Activated naive CD4-positive, alpha-beta T cell treated with anti-CD3 and anti-CD28 coated beads, Interleukin-2, amount 50 U/mL, for 16 hours (primary cell): ENCODE measurements at places on chromosomes 3 and 15.

- no peak for DNase-seq
Observed at GRCh38 chr3:136465296-136465695, 215.2 kb downstream of the PCCB start.

DNA sequence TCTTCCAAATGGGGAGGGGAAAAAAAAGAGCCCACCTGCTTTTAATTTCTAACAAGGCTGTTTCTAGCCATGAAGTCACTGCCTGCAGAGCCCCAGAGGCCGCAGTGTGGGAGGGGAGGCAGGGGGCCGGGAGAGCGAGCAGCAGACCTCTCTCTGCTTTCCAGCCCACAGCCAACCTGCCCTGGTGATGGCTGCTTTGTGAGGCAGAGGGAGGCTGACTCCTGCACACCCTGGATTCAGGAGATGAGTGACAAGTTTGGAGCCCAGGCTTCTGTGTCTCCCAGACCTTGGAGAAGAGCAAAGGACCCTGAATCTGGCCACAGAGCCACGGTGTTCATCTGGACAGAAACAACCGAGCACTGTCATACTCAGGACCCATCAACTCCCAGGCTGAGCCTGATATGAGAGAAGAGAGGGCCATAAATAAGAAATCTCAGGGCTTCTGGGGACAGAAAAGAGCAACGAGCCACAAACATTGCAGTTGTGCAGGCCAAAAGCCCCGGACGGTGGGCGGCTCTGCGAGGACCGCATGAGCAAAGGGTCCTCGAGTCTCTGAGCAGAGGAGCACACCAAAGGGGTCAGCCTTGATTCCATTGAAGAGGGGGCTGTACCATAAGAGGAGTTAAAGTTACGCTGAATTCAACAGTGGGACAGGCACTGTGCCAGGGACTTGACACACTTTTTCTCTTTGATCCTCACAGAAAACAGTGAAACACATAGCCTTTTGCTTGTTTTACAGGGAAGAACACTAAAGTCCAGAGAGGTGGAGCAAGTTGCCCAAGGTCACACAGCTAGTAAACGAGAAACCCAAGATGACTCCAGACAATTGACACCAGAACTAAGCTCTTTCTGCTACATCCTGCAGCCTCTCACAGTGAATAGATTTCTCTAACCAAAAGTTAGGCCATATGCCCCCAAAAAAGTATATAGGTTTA lies 97.2 kb downstream of the SEMA5B start:
- no peak for DNase-seq

GRCh38 chr15:101451846-101452245 lies 37.7 kb downstream of the PCSK6 start:
- DNase-seq, result no peak

DNA sequence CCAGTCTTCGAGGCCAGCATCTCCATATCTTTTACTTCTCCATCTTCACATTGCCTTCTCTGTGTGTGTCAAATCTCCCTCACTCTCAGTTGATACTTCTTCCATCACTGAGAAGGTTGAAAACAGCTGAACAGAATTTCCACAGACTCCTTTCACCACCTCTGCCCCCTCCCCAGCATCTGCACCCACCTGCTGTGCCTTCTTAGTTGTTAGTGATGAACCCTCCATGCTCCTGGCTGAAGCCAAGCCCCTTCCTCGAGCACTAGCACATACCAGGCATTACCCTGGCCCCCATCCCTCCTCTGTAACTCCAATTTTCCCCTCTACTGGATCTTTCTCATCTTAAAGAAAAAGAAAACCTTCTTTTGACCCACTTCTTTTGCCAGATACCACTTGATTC lies 27.8 kb upstream of the ESYT3 start:
- DNase-seq, result no peak

DNA sequence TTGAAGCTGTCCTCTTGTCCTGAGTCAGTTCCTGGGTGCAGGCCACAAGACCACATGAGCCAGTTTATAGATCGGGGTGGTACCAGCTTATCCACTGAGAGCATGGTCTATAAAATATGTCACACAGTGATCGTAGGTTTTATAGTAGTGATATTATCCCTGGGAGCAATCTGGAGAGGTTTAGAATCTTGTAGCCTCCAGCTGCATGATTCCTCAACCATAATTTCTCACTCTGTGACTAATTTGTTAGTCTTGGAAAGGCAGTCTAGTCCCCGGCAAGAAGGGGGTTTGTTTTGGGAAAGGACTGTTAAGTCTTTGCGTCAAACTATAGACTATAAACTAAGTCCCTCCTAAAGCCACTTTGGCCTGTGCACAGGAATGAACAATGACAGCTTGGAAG lies 693.0 kb upstream of the CADM2 start:
- no peak for DNase-seq

- DNase-seq, result no peak
Observed at GRCh38 chr15:93173369-93173768, 84.4 kb upstream of the RGMA start.

DNA sequence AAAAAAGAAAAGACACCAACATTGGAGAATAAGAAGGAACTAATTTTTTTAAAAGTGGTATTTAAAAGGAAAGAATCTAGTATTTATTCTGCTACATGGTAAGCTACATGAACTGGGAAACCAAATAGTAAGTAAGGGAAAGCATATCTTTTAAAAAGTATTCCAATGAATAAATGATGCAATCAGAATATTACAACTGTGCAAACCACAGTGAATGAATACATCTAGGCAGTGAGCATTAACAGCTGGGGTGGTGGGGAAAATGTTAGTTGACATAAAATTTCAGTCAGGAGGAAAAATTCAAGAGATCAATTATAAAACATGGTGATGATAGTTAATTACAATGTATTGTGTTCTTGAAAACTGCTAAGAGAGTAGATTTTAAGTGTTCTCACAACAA lies 16.9 kb downstream of the ICE2 start:
- no peak for DNase-seq

DNA sequence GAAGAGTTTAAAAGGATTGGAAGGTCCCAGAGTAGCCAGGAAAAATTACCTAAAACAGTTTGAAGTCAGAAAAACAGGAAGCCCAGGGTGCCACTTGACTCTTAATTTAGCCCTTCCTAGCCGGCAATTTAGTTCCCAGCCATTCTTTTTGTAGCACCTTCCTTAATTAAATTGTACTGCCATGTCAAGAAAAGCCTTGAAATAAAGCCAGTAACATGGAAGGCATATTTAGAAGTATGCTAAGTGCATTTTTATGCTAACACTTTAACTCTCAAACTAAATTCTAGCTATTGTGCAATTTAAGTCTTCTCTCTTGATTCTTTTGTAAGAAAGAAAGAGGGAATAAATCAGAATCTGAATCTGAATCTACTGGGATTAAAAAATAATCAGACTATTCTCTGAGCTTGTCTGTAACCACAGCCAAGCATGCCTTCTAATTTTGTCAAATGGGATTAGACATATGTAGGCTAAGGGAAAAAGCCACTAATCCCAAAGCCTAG lies 43.2 kb downstream of the MAP3K13 start:
- no peak for DNase-seq

GRCh38 chr3:52245322-52246263 lies at the start of gene PPM1M:
PPM1M (plus strand) TSS chr3:52245759; CDS start chr3:52245825, 66 bp downstream.
- peak; percentile 58 for DNase-seq

DNA sequence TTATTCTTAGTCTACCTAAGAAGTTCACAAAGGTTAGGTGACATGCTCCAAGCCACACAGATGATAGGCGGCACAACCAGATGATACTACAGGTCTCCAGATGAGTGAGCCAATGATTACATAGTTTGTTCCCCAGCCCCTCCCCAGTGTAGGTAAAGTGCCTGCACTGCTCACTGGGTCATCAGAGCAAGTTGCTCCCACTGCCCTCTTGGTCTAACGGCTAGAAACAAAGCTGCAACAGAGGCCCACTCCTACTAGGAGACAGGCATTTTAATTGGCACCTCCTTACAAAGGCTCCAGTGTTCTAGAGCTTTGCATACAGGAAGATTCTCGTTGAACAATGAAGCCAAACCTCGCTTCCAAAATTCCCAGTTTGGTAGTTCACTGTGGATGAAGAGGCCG lies 47.3 kb downstream of the TMEM44 start:
- DNase-seq, result no peak

- no peak for DNase-seq
Observed at GRCh38 chr3:111650378-111651275, 55.5 kb upstream of the ZBED2 start.

DNA sequence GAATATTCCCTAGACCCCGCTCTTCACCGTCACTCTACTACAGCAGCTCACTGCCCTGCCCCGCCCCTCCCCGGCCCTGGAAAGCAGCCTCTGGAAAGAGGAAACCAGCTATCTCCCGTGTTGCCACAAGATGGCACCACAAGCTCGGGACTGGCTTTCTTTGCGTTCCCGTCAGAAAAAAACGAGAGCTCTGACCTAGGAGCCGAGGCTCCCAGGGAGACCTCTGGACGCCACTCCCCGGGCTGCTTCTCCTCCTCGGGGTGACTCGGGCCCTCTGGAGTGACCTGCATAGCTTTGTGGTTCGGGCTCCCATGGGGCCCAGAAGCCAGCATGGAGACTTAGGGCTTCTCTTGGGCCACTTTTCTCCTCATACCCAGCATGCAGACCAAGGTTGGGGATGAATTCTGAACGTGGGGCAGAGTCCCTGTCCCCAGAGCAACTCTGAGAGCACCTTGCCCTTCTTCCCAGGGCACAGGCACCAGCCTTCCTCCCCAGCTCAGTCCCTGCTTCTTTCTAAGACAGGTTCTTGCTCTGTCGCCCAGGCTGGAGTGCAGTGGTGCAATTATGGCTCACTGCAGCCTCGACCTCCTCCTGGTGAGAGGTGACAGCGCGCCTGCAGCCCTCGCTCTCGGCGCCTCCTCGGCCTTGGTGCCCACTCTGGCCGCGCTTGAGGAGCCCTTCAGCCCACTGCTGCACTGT lies 19.0 kb downstream of the STOML1 start:
- peak; percentile 80 for DNase-seq

DNA sequence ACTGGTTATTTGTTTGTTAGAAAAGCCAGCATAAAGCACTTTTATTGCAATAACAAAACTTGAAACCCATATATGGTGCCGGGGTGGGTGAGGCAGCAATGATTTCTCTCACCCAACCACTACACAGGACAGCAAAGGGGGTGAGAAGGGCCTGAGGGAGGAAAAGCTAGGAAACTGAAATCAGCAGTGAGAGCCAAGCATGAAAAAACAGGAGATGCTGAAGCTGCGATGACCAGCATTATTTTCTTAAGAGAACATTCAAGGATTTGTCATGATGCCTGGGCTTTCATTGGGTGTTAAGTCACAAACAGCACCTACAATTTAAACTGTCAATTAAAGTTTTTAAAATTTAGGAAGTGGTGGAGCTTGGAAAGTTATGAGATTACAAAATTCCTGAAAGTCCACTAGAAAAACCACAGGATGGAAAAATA lies 11.9 kb upstream of the TM4SF4 start:
- DNase-seq, result no peak

DNA sequence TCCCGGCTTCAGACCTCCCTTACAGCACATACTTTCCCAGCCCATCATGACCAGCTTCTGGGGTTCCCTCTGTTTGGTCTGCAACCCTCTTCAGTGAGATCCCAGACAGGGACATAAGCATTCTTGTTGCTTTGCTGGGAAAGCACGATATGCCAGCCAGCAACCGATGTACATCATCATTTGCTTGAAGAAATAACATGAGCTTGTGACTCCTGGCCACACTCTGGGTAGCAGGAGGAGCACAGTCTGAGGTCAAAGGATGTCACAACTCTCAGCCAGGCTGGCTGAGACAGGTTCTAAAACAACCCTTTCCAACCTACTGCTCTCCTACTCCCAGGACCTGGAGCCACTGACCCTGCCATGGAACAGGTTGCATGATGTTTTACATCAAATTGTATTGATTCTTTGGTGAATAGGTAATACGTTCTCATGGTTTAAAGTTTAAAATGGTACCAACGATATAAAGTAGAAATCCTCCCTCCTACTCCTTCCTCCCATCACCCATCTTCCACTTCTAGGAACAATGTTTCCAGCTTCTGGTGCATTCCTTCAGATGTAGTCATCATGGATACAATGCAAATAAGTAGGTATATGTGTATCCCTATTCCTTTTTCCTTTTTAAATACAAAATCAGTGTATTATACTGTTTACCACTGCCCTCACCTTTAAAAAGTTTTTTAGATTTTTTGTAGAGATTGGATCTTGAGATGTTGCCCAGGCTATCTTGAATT lies 190.3 kb downstream of the OPA1 start:
- no peak for DNase-seq

- DNase-seq, result no peak
Observed at GRCh38 chr3:190132371-190132770, 11.7 kb upstream of the P3H2 start.

DNA sequence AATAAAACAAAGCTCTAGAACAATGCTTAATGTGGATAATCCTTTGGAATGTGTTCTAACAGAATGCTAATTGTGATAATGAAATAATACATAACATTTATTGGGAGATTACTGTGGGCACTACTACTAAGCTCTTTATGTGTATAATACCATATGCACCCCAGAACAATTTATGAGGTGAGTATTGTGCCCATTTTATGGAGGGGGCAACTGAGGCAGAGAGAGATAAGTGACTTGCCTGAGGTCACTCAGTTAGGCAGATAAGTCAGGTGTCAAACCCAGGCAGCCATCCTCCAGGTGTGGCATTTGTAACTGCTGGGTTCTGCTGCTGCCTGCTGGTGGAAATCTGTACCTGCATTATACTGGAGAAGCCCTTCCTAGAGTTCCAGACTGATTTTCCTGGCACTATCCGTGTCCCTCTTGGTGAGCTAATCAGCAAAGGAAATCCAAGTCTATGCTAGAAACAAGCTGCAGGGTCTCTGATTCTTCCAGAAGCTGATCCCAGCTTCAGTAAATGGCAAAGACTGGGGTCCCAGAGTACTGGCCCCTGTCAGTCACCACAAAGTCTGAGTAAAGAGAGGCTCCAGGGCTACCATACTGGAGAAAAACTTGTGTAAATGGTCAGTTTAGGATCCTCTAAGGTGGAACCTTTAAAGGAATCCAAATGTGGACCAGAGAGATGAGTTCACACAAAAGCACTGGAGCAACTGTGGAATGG lies 22.6 kb upstream of the RBP1 start:
- DNase-seq, result no peak

DNA sequence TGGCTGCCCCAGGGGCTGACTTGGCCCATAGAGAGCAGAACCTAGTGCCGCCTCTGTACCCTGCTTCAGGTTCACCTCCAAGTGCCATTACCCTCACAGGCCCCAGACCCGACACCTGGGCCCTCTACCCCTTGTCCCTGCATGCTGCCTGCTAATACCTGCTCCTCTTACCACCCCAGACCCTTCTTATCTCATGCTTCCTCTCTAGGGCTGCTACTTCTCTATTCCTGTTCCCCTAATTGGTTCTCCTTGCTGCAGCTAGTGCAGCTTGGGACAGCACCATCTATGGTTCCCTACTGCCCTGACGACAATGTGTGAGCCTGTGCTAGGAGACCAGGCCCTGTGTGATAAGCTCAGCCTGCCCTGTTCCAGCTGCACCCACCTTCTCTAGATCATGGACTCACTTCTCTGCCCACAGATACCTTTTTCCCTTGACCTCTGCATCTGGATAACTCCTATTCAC lies 15.3 kb downstream of the HDAC11 start:
- no peak for DNase-seq

DNA sequence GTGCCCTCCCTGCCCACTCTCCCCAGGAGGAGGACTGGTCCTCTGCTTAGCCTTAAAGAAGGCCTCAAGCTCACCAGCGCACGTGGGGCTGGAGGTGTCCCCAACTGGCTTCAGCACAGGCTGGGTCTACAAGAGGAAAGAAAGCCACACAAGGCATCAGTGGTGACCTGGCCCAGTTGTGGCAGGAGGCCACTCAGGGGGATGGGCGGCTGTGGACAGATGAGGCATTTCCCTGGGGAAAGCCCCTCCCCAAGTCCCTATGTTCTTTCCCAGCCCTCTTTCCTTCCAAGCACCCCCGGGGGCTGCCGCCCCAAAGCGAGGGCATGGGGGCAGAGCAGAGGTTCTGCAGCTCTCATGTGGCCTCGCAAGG lies 155.2 kb upstream of the TLE3 start:
- no peak for DNase-seq

GRCh38 chr15:68679961-68680371 lies 101.2 kb downstream of the CORO2B start:
- no peak for DNase-seq
